ENCODE measurements at places on chromosomes 11 and 22.

- DNase-seq, result no peak
Observed at GRCh38 chr11:16454289-16454863, 98.0 kb upstream of the SOX6 start.

DNA sequence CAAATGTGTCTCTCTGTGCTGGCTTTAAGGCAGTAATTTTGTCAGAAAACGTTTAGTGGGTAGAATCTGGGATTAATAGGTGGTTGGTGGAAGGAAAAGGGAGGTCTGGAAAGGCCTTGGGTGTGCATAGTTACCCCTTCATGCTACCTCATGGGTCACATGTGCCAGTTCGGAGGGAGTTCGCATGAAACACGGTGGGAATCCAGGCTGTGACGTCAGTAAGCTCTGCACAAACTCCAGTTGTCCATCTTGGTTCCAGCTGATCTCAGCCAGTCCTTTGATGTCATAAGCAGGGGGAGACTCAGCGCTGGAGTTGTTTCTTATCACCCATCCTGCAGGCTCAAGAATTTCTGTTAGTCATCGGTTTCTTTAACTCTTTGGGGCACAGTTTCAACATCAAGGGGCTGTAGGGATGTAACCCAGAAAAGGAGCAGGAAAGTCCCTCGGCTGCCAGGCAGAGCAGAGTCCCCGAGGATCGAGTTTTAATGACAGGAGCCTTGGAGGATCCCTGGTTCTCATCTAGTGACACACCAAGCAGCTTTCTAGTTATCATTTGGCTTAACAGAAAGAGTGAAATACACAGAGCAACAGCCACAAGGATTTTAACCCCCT, 28.9 kb downstream of the MOV10L1 start:
- DNase-seq, result no peak

DNA sequence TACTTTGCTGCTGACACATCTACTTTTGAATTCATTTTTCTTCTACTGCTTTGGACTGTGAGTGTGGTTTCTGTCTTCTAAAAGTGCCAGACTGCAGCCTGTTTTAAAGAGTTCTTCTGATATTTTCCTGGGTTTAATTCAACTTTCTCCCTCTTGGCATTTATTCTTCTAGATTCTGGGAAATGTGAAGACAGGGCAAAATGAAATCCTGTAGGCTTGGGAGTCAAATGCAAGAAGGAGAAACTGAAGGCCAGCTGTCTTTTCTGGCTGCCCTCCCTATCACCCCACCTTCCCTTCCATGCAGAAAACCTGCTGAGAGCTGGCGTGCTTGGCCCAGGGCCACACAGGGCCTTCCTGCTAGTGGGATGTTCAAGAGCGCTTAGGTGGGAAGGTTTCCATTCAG, 7.6 kb downstream of the ZNF70 start:
- no peak for DNase-seq

GRCh38 chr22:23686416-23687024, 4.3 kb upstream of the RGL4 start:
- no peak for DNase-seq

DNA sequence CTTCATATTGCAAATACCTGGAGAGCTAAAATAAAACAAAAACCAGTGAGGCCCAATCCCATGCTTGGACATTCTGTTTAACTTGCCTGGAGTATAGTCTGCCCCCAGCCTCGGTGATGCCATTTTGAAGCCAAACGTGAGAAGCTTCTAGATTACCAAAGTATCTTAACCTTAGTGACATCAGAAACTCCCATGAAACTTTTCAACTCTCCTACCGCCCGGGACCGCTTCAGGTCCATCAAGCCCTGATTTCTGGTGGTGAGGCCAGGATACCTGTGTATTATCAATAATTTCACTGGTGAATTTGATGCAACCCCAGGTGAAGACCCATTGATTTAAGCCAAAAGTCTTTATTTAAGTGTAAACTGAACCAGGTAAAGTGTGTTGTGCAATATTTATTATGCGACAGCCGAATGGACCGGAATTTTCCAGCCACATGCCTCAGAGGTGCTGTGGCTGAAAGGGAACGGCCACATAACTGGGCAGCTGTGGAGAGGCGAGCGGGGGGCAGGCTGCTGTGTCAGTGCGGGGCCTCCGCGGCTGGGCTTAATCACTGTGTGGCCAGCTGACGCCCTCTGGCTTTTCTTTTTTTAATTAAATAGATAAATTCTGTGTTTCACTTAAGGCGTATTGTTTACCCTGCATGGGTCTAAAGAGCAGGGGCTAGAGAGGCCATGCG, 385.5 kb upstream of the B3GAT1 start:
- DNase-seq, result no peak

- DNase-seq, result no peak
Observed at GRCh38 chr11:71172680-71173079, 79.7 kb downstream of the SHANK2 start.

DNA sequence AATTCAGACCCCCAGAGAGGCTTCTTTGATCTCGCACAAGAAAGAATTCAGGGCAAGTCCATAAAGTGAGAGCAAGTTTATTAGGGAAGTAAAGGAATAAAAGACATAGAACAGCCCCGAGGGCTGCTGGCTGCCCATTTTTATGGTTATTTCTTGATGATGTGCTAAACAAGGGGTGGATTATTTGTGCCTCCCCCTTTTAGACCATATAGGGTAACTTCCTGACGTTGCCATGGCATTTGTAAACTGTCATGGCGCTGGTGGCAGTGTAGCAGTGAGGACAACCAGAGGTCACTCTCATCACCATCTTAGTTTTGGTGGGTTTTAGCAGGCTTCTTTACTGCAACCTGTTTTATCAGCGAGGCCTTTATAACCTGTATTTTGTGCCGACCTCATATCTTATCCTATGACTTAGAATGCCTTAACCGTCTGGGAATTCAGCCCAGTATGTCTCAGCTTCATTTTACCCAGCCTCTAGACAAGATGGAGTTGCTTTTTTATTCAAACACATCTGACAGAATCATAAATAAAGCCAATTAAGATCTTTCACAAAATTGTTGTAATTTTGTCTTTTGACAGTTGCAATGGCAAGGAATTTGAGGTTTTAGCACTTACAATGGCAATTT, 7.6 kb downstream of the DDIAS start:
- DNase-seq, result no peak

DNA sequence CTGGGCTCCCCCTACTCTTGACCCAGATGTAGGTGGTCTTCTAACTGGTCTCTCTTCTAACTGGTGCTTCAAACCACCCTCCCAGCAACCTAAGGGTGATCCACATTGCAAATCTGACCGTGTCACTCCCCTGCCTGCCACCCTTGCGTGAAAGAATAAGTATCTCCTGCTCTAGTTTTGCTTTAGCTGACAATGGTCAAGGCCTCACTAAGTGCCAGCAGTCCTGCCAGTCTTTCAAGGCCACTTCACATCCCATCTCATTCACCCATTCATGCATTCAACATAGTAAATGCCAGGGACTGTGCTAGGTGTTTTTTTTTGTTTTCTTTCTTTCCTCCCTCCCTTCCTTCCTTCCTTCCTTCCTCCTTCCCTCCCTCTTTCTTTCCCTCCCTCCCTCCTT, 2.3 kb upstream of the KCTD17 start:
- no peak for DNase-seq

- no peak for DNase-seq
Observed at GRCh38 chr11:126210871-126211235, 597 bp downstream of the RPUSD4 start.

- no peak for DNase-seq
Observed at GRCh38 chr11:116868066-116868465, 30.6 kb upstream of the APOA1 start.

- DNase-seq, result no peak
Observed at GRCh38 chr22:38638728-38639127, 17.5 kb downstream of the FAM227A start.

- no peak for DNase-seq
Observed at GRCh38 chr11:57883630-57884029, 122.0 kb downstream of the CTNND1 start.

- no peak for DNase-seq
Observed at GRCh38 chr11:34278693-34279297, 79.0 kb downstream of the ABTB2 start.

- no peak for DNase-seq
Observed at GRCh38 chr11:88312628-88313027, 24.9 kb downstream of the CTSC start.

GRCh38 chr11:64472593-64473455, 113.9 kb downstream of the RPS6KA4 start:
- DNase-seq, result no peak
